ENCODE measurements at places on chromosomes 2 and 18.

- peak; percentile 38 for DNase-seq
These were observed 502 bp downstream of the EPAS1 start for GRCh38 chr2:46297546-46298271.

- no peak for DNase-seq
These were observed 323.0 kb downstream of the TXNL1 start for GRCh38 chr18:56315363-56315762.

DNA sequence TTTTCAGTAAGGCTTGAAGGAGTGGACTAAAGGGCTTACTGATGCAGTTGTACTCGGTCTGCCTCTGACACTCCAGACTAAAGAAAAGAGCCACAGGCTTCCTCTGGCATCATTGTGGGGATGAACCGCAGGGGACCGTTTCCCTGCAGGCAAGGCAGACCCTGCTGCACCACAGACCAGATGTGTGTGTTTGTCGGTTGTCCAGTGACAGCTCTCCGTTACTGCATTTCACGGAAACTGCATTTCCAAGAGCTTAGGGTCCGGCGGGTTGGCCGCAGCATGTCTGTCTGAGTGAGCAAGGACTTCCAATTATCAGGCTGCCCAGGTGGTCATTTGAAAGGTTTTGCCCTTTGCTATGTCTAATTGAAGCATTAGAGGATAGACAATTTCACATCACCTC, 98.1 kb downstream of the FAM210A start:
- no peak for DNase-seq

DNA sequence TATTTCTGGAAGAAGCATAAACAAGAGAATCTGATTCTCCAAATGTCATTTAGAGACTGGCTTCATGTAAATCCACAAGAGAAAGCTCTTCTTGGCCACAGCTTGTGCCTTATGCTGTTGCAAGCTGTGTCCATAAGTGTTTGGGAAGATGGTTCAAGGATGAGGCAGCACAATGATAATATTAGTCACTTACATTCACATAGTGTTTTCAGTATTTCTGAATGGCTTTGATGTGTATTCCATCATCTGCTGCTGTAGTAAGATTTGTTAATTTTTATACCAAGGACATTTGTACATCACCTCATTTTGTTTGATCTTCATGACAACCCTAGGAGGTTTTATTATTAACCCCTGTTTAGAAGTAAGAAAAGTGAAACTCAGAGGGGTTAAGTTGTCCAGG, 29.9 kb downstream of the CREG2 start:
- no peak for DNase-seq

- no peak for DNase-seq
These were observed 140.2 kb upstream of the ETAA1 start for GRCh38 chr2:67256892-67257291.

GRCh38 chr2:39524756-39525635, 87.9 kb upstream of the MAP4K3 start:
- no peak for DNase-seq

GRCh38 chr2:107182981-107183380, 297.0 kb upstream of the ST6GAL2 start:
- DNase-seq = no peak

GRCh38 chr2:167844714-167845530, 402.5 kb downstream of the STK39 start:
- no peak for DNase-seq

DNA sequence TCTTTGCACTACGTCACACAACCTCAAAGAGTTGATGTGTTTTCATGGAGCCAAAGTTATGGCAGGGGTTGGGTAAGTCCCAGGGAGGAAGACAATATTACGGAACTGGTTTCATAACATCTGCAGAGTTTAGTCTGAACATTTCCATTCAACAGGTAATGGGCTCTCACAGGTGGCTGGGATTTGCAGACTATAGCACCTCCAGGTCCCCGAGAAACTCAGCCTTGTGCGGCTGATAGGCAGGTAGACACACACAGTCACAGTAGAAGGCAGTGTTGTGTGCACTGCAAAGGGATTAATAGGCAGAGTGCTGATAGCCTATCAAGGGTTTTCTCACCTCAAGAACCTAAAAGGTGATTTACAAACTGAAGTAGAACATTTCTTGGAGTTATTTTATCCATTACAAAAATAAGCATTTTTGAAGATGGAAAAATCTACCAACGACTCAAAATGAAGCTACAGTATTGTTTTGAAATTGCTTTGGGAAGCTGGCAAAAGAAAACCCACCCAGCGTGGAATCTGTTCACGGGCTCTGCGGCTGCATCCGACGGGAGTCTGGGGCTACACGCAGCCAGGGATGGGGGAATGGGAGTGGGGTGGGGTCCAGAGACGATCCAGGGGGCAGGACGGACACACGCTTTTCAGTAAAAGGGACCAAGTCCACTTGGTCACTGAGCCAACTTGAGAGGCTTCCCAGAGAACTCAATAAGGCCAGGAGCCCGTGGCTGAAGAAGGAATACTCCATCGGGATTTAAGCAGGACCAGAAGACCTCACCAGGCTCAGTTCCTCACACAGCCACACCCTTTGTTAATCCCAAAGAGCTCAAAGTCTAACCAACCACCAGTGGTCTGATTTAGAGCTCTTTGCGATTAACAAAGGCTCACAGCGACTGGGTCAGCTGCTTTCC, 82.9 kb downstream of the CHRNA1 start:
- DNase-seq = no peak

- DNase-seq = no peak
These were observed 131.8 kb downstream of the KCNH7 start for GRCh38 chr2:162706770-162707169.

GRCh38 chr2:156332284-156332533, 312 bp downstream of the NR4A2 start:
- no peak for DNase-seq

GRCh38 chr2:37829202-37829601, 95.9 kb upstream of the RMDN2 start:
- DNase-seq = no peak

- no peak for DNase-seq
These were observed 643 bp downstream of the PLCL1 start for GRCh38 chr2:197804758-197805714.

DNA sequence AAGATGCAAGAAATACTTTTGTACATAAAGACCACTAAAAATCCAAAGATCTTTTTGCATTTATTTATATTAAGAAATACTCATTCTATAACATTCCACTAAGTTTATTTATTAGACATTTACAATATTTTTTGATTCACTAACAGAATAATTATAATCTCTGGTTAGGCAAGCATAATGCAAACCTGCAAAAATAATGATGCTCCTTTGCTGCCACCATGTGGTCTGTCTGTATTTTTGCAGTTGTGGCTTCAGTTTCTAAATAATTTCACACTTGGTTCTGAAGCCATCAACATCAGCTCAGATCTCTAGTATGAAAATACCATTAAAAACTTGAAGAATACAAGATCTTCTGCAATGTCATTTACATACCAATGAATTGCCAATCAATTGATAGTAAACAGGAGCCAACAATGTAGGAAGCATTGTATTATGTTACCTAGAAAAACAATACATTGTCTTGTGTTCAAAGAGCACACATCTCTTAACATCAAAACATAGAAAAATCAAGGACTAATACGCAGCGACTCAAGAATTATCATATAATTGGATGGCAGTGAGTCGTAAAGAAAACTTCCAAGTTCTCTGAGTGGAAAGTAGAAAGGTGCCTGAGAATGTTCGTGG, 28.8 kb upstream of the WDR75 start:
- DNase-seq = peak; percentile 14

GRCh38 chr18:6639305-6639704, 90.2 kb upstream of the ARHGAP28 start:
- DNase-seq = no peak

DNA sequence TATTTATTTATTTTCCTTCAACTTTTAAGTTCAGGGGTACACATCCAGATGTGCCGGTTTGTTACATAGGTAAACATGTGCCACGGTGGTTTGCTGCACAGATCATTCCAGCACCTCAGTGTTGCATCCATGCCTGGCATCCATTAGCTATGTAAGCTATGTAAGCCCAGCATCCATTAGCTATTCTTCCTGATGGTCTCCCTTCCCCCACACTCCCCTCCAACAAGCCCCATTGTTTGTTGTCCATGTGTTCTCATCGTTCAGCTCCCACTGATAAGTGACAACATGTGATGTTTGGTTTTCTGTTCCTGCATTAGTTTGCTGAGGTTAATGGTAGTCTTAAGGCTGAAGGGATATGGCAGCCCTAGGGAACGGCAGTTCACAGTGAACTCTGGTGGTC, 203.4 kb downstream of the CTNNA2 start:
- DNase-seq = no peak

DNA sequence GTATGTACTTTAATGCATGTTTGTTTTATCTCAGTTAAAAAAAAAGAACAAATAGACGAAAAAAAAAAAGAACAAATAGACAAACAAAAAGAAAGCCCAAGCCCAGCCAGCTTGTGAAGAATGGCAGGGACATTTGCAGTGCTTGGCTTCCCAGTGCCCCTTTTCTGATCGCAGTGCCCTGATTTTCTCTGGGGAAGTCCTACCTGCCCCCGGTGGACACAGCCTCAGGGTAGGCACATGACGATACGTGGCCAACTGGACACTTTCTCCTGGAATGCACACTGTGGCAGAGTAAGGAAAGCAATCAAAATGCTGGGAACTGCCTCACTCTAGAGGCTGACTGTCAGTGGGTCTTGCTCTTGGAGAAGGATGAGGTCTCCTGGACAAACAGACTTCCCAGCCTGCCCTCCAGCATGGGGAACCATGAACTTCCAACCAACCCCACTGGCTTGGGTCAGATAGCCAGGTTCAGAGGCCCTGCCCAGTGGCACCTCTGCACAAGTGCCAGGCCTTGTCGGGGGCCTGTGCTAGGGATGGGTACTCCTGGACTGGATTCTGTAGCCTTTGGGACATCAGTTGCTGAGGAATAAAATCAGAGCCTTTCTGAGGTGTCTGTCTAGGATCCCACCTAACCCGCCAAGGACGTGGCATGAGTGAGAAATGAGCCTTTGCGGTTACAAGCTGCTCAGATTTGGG, 76.7 kb downstream of the INHBB start:
- no peak for DNase-seq

GRCh38 chr2:241126201-241126611, 23.1 kb downstream of the PASK start:
- DNase-seq = no peak

- DNase-seq = no peak
These were observed 19.7 kb downstream of the GNLY start for GRCh38 chr2:85713836-85714235.

GRCh38 chr18:2312440-2312839, 258.9 kb downstream of the METTL4 start:
- DNase-seq = no peak

DNA sequence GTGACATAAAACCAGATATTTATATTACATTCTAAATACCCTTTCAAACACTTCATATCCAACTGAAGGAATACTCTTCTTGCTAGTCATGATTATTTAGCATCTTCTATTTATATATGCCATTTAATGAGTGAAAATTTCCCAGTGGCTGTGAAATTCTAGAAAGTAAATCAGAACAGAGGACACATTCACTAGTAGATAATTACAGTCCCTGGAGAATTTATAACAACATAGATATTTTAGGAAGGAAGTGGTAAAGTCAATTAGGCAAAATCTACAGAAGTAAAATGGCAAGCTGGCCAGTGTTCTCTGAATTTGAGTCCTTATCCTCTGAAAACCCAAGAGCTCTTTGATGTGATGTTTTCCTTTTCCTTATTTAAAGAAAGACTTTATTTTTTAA, 121.8 kb downstream of the PMAIP1 start:
- no peak for DNase-seq

GRCh38 chr2:85778646-85779379, 25.0 kb downstream of the ATOH8 start:
- no peak for DNase-seq

GRCh38 chr2:108266218-108266617, 22.5 kb upstream of the SULT1C2 start:
- DNase-seq = no peak

GRCh38 chr2:163719331-163719730, 16.5 kb downstream of the FIGN start:
- DNase-seq = no peak

- no peak for DNase-seq
These were observed 190.2 kb downstream of the MYCN start for GRCh38 chr2:16130541-16130880.

- no peak for DNase-seq
These were observed 1.1 kb upstream of the TXNDC2 start for GRCh38 chr18:9884532-9885140.

DNA sequence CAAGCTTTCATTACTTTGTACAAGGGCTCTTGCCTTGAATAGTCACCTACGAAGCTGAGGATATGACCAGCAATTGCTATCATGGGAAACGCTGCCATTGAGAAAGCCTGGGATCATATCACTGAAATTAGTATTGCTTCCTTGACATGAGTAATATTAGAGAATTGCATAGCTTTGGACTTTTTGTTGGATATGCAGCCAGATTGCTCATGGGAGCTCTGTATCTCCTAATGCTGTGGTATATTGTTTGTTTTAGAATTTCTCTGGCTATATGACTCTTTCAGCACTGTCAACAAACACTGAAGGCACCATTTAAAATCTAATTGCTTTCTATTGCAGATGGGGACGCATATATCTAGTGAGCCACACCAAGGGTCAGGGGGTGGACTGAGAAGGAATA, 80.0 kb upstream of the WDSUB1 start:
- no peak for DNase-seq

GRCh38 chr2:127106991-127107621, at the start of gene BIN1:
Gene BIN1 (minus strand): TSS chr2:127107154. CDS start chr2:127106943, 211 bp downstream.
- DNase-seq = peak; percentile 34

DNA sequence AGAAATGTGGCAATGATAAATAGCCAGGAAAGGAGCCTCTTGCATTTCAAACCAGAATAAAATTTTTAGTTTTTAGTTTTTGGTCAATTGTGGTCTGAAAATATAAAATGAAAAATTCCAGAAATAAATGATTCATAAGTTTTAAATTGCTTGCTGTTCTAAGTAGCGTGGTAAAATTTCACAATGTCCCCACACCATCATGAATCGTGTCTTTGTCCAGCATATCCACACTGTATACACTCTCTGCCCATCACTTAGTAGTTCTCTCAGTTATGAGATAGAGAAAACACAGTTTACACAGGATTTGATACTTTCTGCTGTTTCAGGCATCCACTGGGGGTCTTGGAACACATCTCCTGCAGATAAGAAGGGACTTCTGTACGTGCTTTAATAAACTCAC, 783.9 kb downstream of the TSN start:
- DNase-seq = no peak

DNA sequence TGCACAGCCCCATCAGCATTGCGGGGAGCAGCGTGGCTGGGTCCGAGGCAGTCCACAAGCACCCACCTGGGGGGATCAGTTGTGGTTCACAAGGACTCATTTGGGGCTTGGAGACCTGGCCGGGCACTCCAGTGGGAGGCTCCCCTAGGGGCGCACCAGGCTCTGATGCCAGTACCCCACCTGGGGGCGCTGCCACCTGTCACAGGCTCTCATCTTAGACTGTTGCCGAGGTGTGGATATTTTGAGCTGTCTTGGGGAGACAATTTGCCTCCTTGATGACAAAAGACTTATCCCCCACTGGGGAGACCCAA, 3.0 kb downstream of the ADRA2B start:
- DNase-seq = no peak

DNA sequence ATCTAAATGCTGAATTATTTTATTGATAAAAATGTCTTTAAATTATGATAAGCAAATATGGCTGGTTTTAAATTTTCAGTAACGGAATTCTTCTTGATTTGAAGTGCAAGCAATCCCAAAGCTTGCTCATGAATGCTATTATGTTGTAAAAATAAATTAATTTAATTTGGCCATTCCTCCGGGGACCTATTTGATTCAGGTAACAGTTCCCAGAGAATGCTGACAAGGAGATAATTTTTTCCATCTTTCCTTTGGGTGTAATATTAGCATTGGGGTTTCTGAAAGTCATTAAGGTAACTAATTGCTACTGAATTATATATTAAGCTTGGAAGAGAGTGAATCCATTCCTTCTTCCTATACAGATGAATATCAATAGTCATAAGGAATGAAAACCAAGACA, 12.5 kb upstream of the RMDN2 start:
- no peak for DNase-seq

Data from activated T-helper 1 cell treated with anti-CD3 and anti-CD28 coated beads, Interleukin-2, amount 50 U/mL, for 16 hours (primary cell).